ENCODE measurements at places on chromosomes 7 and 10.

- no peak for DNase-seq
These were observed 12.5 kb downstream of the SHOC2 start for GRCh38 chr10:110931769-110932381.

DNA sequence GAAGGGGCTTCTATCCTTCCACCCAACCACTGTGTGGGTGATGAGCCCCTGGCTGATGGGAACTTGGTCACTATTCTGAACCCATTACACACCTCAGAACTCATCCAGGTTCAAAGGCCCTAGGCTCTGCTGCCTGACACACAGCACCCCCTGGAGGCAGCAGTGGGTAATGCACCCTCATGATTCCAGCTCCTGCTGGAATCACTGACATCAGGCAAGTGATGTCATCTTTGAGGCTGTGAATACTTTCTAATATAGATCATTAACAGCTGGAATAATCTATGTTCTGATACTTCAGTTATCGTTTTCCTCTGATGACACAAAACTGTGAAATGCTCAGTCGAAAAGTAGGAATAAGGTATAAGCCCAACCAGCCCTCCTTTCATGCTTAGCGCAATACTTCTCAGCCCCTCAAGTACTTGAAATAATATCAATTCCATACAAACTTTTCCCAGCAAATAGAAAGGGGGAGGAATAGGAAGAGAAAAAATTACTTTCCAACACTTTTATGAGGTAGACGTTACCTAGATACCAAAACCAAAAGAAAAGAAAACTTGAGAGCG is 7.5 kb upstream of the RBP3 start:
- peak; percentile 66 for DNase-seq

GRCh38 chr7:148262721-148263229 is 327.8 kb upstream of the C7orf33 start:
- DNase-seq: peak; percentile 78

GRCh38 chr10:100468978-100469377 is 6.2 kb downstream of the WNT8B start:
- no peak for DNase-seq

DNA sequence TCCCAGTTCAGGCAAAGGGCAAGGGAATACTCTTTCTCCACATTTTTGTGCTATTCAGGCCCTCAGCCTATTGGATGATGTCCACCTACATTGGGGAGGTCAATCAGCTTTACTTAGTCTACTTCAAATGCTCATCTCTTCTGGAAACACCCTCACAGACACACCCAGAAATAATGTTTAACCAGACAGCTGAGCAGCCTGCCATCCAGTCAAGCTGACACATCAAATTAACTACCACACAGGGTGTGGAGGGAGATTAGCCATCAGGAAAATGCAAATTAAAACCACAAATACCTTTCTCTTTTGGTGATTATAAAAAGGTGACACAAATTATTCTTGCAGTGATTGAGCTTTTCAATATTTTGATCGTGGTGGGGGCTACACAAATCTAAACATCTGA is 74.7 kb upstream of the FZD8 start:
- DNase-seq: no peak

DNA sequence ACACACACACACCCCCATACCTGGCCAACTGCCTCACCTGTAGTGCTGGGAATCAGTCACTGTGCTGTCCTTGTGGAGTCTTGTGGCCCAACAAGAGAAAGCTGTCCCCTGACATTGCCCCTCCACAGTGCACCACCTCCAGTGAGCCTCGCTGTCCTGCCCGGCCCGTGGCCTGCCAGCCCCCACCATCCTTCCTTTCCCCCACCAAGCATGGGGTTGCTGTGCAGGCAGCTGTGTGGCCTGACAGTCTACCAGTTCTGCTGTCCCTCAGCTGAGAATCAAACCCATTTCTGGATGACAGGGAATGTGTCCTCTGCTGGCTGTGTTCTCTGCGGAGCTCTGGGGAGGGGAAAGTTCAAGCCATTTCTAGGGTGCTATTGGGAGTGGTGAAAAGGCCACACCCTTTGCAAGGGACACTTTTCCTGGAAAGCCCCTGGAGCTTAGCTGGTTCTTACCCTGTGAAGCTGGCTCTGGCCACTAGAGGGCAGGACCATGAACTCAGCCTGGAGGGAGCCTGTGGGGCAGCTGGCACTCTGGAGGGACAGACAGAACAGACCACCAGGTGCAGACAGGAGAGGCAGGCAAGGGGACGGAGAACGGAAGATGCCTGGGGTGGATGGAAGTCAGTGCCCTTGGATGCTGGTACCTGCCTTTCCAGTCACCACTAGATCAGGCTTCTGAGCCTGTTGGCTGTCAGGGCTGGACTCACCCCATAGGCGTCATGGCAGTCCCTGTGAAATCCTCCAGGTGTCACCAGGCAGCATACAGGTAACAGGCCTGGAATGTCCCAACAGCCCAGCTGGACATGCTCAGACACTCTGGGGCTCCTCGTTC is 10.5 kb upstream of the MTPAP start:
- DNase-seq: peak; percentile 76

GRCh38 chr7:16564909-16565426 is 38.3 kb downstream of the LRRC72 start:
- DNase-seq: no peak

- DNase-seq: no peak
These were observed 53.0 kb downstream of the EZH2 start for GRCh38 chr7:148830897-148831692.

GRCh38 chr7:25789701-25790640 is 362.0 kb upstream of the NFE2L3 start:
- no peak for DNase-seq

GRCh38 chr7:16773326-16773725 is 19.8 kb downstream of the TSPAN13 start:
- DNase-seq: no peak

DNA sequence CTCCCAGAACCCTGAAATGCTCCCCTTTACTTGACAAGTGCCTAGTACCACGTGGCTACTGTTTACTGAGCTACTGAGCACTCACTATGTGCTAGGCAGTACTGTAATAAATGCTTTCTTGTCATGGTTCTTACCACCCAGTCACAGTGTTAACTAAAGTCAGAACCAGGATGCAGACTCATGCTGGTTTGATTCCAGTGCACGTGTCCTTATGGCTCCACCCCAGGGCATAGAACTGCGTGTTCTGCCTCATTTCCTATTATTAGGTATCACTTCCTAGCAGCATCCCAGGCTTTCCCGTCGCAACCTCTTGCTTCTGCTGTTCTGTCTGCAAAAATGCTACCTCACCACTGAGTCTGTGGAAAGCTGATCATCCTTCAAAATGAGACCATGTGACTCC is 71.7 kb upstream of the DOCK1 start:
- DNase-seq: no peak

DNA sequence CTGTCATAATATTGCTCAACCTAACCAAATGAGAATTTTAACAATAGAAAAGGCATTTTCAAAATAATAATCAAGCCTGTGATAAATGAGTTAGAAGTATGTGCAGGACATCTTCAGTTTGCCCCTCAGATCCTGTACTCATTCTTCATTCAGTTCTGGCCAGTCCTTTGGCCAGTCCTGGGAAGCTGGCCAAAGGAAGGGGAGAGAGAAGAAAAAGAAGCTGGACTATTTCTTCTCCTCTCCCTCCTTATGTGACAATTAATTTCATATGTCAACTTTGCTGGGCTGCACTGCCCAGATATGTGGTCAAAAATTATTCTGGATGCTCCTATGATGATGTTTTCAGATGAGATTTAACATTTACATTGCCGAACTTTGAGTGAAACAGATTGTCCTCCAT is 31.6 kb upstream of the ITGB8 start:
- no peak for DNase-seq

DNA sequence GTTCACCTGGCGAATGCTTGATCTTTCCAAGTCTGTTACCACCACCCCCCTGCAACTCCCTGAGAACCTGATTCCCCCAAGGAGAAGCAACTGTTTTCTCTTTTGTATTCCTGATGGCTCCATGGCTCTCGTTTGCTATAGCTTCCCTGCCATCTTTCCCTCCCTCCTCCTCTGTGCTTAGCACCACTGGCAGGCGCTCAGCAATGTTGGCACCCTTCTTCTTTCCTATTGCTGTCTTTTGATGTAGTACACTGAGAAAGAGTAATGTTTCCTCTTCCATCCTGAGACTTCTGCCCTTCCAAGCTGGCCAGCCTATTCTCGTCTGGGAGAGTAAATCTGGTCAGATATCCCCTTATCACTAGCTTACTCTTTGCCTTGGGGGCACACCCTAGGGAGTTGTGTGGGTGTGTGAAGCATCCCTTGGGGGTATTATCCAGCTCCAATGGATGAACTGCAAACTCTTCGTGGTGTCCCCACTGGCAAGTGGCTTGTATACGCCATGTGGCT is 74.0 kb downstream of the BMPER start:
- DNase-seq: no peak

- DNase-seq: no peak
These were observed 68.9 kb upstream of the AMPH start for GRCh38 chr7:38700116-38700515.

DNA sequence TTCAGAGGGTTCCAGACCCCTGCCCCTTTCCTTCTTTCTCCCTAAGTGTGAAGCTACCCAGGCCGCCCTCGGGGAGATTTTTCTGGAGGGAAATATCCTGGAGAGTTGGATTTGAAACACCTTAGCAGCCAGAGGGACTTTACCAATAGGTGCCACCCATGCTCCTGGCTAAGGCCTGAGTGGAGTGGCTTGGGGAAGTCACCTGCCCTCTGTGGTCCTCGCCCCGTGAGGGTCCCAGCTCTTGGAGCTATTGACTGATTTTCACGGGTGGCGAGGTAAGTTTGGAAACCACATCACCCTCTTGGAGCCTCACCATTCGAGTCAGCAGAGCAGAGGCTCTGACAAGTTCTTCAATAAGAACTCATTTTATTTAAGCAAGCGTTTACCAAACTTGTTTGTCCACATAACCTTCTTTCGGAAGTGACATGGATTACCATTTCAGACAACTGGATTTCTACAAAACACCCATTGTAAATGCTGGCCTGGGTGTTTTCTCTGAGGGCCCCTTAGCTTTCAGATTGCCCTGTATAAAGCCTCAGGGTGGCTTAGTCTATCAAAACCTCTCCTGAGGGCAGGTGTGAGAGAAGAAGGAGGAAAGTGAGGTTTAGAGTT is 20.4 kb downstream of the AQP1 start:
- no peak for DNase-seq

DNA sequence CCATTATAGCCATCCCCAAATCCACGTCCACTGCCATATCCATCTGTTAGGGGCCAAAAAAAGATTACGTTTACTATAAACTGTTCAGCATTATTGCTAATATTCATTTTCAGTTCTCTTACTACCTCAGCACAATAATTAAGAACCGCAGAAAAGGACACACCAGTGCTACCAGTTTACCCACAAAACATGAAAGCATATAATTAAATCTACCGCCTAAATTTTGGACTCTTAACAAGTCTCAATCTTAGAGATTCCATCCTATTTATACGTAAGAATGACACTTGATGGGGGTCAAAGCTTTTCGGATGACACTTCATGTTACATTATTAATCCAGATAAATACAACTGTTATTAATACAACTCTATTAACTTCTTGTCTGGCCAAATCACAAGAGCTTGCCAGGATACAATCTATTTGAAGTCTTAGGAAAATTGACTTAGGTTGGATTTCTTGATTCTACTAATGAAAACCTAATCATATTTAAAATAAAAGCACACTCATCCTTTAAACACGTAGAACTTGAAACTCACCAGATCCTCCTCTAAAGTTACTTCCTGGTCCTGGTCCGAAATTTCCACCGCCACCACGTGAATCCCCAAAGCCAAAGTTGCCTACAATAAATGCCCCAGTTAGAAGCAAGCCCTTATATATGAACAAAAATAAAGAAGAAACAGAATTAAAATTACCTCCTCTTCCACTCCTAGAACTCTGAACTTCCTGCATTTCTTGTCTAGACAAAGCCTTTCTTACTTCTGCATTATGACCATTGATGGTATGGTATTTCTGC is 4.5 kb downstream of the HNRNPA2B1 start:
- DNase-seq: no peak

Measured in BE2C (cell line).